Stromal cell of bone marrow (primary cell): ENCODE measurements at places on chromosomes 4 and X.

GRCh38 chr4:127936974-127937373 is 28.0 kb downstream of the MFSD8 start:
- DNase-seq: peak; percentile 21

- no peak for DNase-seq
These were observed 82.8 kb downstream of the CPZ start for GRCh38 chr4:8675383-8675782.

DNA sequence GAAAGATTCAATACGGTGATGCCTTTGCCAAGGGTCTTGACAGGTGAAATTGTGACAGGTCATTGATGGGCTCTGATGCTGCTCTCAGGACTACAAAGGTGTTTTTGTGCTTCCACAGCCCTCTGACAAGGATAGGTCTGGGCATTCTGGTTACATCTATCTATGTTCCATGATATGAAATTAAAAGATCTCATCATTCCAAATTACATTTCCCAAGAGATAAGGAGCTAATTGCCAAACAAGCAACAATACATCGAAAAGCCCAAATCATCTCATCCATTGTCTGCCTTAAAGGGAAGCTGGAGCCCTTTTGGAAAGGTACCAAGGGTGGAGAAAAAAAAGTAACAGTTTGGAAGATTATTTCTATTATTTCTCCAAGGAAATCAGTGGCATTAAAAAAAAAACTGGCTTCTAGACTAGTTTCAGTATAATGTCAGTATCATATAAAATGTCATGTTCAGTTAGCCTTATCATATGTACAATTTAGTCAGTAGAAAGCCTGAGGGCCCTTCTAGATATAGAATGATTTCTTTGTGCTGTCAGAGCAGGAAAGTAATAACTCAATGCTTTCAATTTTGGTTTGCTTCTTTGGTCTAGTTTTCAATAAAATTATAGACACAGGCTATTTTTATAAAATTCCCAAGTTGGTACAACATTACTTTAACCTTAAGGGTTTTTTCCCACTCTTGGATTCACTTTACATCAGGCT is 224.5 kb upstream of the GPRIN3 start:
- DNase-seq: no peak

GRCh38 chr4:89072921-89073320 is 15.9 kb upstream of the FAM13A start:
- DNase-seq: no peak

DNA sequence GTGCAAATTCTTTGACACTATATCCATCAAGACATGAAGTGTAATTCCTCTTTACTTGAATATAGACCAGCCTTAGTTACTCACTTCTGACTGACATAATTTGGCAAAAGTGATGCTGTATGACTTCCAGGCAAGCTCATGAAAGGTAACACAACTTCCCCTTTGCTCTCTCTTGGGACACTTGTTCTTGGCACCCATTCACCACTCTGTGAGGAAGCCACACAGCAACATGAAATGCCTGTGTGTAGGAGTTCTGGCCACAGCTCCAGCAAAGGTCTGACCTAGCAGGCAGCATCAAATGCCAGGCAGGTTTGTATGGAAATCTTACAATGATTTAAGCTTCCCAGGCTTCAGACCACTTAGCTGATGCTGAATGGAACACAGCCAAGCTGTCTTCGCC is 280.3 kb downstream of the PDHA2 start:
- no peak for DNase-seq

- no peak for DNase-seq
These were observed 595 bp downstream of the MBNL3 start for GRCh38 chrX:132488180-132488705.

DNA sequence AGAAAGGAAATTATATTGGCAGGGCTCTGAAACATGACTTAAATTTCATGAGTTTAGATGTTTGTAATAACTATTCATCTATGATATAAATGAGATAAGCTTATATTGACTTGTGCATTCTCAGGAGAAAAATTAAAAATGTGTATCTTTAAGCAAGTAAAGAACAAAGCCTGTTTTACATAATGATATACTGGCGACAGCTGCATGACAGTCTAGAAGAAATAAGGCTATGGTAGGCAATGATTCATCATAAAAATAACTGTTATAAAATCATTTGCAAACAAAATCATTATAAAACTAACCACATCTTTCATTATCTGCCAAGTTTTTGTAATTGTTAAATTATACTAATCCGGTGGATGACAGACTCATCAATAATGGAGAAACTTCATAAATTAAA is 188.1 kb downstream of the ADAM29 start:
- DNase-seq: no peak

DNA sequence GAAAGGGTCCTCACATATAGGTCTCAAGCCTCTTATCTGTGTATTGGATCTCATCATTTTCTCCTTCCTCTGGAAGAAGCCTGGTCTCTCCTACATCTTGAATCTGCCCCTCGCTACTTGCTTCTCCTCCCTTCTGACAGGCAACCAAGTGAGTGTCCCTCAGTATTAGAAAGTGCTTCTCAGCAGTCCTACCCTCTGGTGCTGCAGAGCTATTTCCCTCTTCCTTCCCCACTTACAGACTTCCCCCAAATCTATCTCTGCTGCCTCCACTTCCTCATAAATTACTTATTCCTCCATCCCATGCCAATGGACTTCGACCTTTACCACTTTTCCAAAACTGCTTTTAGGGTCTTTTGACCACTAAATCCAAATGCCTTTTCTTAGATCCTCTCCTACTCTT is 129.1 kb upstream of the NAP1L5 start:
- DNase-seq: no peak

GRCh38 chrX:1391707-1392375 is at the start of gene SLC25A6:
Gene SLC25A6, minus strand, starts transcription at chrX:1392113. Its CDS starts 104 bp downstream, at chrX:1392009.
- peak; percentile 92 for DNase-seq

GRCh38 chr4:184171011-184171410 is 46.7 kb downstream of the ENPP6 start:
- no peak for DNase-seq

- peak; percentile 31 for DNase-seq
These were observed 155.7 kb downstream of the PAPSS1 start for GRCh38 chr4:107564326-107564725.

DNA sequence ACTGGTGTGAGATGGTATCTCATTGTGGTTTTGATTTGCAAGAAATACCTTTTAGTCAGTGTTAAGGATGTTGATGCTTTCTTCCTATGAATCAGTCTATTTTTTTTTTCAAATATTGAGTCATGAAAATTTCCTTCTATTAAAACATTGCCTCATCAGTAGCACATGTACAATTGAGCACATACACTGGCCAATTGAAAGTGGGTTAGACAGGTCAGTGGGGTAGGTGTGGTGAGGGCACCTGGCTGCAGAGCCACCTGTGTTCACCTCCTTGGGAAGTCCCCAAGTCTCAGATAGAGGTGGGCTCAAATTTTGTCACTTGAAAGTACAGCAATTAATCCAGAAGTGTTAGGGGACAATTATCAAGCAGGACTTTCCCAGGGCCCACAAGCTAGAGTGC is 243.7 kb downstream of the SPRY1 start:
- no peak for DNase-seq

DNA sequence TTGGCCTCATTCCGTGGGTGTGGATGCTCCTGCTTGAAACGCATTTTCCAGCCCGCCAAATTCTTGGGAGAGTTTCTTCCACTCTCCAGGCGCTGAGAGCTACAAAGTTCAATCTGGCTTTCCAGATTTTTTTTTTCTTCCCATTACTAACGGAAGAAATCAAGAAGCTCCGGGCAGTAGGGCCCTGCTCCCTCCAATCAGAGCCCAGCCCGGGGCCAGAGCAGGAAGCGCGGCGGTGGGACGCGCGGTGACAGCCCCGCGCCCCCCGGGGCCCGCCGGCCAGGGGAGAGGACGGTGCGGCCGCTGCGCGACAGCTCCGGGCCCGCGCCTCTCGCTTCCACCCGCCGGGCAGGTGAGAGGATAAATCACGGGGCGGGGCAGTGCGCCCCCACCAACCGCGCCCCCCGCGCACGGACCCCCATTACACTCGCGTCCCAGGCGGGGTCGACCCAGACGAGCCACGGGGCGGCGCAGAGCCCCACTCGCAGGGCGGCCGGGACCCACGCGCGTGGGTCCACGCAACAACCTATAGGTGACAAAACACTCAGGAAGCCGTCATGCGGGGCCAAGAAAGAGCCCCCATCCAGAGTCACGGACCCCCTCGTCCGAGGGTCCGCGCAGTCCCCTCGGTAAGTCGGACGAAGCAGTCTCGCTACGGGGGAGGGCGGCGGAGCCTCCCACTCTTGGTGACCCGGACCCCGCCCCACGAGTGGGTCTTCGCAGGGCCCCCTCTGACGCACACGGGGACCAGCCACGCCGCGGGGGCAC is 868 bp downstream of the AFAP1 start:
- peak; percentile 25 for DNase-seq

DNA sequence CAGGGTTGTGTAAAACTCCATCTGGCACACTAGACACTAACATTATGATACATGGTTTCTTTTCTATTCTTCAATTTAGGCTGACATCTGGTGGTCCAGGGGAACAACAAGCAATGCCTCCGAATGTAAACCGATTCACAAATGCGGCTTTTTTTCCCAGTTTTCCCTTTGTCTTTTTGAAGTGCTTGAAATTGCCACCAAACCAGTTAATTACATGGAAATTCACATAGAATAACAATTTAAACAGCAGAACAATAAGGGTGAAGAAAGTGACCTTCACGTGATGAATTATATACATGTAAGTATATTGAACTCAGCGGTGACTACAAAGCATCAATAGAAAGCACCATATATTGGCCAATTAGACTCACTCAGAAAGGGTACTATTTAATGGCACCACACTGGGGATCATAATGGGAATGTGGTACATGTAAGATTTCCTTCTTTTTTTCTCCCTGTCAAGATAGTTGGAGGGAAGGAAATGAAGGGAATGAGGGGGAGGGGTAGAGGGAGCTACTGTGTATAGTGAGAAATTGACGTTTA is 103.9 kb downstream of the MMRN1 start:
- DNase-seq: no peak

DNA sequence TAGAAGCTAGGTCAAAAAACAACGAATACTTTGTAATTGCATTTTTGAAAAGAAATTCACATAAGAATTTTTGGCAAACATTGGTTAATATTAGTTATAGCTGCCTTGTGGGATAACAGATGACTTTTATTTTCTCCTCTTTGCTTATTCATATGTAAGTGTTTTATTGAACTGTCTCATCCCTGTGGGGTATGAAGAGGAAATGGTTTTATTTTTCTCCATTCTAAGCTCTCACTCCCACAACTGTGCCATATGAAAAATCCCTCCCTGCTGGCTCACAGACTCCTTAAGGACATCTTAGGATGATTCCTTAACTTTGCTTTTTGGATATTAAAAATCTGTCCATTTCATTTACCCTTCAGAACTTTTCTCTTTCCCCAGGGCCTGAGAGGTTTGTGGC is 300.6 kb downstream of the PPP1R2C start:
- no peak for DNase-seq

DNA sequence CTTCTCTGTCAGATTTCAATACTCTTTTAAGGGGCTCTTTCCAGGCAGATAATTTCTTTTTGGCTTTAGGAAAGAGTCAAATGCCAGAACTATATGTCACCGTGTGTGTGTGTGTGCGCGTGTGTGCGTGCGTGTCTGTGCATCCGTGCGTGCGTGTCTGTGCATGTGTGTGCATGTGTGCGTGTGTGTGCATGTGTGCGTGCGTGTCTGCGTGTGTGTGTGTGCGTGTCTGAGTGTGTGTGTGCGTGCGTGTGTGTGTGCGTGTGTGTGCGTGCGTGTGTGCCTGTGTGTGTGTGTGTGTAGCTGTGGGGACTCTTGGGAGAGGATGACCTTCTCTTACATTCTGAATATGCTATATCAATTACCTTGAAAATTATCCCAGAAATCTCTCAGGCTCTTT is 441.6 kb downstream of the SLITRK2 start:
- DNase-seq: no peak

DNA sequence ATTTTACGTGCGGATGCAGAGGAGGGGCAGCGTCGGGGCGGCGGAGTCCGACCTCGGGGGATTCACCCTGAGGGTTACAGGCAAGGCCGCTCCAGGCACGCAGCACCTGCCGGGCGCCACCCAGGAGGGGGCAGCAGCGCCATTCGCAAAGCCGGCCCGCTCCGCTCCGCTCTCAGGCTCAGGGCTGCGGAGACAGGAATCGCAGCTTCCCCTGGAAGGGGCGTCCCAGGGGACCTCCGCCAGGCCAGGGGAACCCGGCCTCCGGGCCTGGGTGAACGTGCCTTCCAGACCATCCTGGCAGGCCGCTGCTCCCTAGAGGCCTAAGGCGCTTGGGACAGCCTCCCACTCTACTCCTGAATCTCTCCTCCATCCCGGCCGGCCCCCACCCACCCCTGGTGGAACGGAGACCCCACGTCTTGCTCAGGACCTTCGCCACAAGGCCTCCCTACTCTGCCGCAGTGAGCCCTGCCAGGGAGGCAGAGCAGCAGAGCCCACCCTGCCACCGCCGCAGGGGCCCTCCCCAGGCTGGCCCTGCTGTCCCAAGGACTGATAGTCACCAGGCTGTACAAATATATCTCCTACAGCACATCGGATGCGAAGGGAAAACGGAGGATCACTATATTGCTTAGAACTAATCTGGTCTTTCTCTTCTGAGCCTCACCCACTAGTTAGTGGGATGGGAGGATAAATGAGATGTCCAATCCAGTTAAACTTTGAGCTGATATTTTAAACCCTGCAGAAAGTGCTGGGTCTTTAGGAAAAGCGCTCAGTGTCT is 115.0 kb downstream of the SMIM20 start:
- no peak for DNase-seq

GRCh38 chr4:163697121-163697520 is 202.6 kb downstream of the TMA16 start:
- DNase-seq: no peak

DNA sequence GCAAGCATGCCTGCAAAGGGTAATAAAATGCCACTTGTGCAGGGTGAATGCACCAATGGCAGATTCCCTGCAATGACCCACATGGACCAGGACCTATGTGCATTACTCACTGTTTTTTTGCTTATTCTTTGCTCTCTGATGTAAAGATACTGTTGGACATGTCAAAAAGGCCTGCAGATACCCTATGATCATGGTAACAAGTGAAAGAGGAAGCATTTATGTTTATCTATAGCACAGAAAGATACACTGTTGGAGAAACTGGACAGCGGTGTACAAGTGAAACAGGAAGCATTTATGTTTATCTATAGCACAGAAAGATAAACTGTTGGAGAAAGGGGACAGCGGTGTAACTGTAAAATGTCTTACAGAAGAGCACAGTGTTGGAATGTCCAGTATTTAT is 127.5 kb downstream of the PAPSS1 start:
- DNase-seq: no peak

DNA sequence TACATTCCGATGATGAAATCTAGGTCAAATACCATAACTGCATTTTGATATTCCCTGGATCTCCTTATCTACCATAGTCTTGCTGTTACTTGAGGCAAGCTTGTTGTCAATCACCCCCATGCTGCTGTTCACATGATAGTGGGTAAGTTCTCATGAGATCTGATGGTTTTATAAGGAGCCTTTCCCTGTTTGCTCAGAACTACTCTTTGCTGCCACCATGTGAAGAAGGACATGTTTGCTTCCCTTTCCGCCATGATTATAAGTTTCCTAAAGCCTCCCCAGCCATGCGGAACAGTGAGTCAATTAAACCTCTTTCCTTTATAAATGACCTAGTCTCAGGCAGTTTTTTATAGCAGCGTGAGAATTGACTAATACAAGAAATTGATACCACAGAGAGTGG is 432.0 kb downstream of the GLUD2 start:
- DNase-seq: no peak

GRCh38 chrX:39772057-39772832 is 325.5 kb downstream of the BCOR start:
- DNase-seq: no peak
